ENCODE measurements at places on chromosomes 2 and 18. TPM values are rescaled to one million over a fixed set of nuclear protein-coding genes. Genes with fewer than 3 reads are reported as not detected.

Gene RTP5
- not detected for total RNA-seq

Gene ACTR2
- 161 TPM for total RNA-seq

Gene KIAA2012
- total RNA-seq = not detected

Gene MOGAT1
- not detected for total RNA-seq

Gene GALNT14
- total RNA-seq = 10.4 TPM

Gene CNDP1
- not detected for total RNA-seq

Gene MYOM1
- 0.15 TPM for total RNA-seq

Gene MARCO
- not detected for total RNA-seq

Gene TRPM8
- total RNA-seq = not detected

Gene PSME4
- total RNA-seq = 49.1 TPM

Gene LIMS4
- 102 TPM for total RNA-seq

Gene INSIG2
- 7.5 TPM for total RNA-seq

Gene UGT1A8
- total RNA-seq = not detected

Gene RBBP8
- 5.4 TPM for total RNA-seq

DNA sequence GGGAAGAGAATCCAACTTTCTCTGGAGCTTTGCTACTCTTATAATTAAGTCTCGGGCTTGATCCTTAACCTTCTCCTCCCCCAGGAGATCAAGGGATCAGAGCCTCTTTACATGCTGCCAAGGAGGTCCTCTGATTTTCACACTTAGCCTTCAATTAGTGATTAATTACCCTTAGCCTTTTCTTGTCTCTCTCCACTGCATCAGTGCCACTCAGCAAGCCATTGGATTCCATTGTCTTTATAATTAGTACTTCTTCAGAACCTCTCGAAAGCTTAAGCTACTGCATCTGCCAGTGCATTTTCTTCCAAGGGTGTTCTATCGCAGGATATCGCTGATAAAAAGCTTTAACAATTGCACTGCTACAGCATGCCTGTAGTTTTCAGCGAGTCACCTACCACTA lies 477.0 kb upstream of the MEIS1 start:
- no peak for DNase-seq

GRCh38 chr2:200406379-200406778 lies 99.9 kb downstream of the SPATS2L start:
- DNase-seq = peak; percentile 42

DNA sequence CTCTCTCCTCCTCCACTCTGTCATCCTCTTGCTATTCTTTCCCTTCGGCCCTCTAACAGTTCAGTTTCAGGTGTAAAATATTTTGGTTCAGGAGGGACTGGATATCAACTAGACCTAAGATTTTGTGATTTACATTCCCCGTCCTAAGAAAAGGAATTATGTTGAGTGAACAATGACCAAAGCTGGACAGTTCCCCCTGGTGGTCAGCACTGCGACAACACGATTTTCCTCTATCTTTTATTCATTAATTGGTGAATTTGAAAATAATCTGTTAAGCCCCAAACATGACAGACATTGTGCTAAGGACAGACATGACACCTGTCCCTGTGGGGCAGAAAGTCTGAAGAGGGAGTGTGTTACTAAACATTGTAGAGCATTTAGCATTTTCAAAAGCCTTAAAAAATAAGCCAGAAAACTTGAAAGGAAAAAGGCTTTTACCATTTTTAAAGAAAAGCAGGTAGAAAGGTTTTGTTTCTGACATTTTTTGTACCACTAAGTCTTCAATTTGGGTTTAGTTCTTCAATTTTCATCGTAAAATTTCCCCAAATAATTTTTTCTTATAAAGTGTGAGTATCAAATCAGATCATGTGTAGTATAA lies 28.4 kb upstream of the GTF2A1L start:
- peak; percentile 29 for DNase-seq

DNA sequence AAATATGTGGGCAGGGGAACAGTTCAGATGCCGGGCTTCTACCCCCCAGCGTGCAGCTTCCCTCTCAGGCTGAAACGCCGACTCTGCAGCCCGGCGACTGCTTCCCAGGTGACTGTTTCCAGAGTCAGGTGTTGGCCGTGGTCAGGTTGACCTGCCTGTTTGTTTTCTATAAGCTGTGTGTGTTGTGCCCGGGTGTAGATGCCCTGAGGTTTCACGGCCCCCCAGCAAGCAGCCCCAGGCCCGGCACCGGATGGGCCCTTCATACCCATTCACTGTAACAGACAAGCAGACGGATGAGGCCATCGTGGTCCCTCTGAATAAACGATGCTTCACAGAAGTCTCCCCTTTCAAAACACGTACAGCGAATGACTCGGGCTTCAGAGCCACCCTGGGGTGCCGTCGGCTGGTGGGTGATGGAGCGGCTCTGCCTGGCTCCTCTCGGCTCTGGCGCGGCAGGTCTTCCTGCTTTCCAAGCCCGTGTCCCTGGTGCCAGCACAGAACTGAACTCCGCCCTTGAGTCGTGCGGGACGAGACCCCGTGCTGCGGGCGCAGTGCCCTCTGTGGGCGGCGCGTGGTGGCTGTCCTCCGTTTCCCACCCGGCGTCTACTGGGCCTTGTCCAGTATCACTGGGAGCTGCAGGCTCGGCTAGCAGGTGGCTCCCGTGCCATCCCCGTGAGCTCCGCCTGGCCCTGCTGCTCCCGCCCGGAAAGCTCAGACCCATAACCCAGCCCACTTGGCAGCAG lies 15.0 kb upstream of the KCNG2 start:
- no peak for DNase-seq

- DNase-seq = no peak
Observed at GRCh38 chr2:230050136-230050535, 18.6 kb downstream of the SLC16A14 start.

DNA sequence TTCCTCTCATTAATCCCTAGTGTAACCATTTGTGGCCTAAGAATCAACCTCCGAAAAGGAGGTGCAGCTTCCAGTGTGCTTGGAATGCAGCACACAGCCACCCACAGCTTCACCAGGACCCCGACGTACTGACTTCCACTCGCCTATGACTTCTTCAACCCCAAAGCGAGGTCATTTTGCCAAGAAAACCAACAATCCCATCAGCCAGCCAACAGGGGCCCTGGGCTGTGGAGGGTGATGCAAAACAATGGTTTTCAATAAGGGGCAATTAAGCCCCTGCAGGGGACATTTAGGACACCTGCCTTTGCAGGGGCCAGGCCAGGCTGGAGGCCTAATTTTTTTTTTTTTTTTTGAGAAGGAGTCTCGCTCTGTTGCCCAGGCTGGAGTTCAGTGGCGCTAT lies 158.1 kb upstream of the SKOR2 start:
- no peak for DNase-seq

GRCh38 chr2:105578166-105578565 lies 166.5 kb upstream of the NCK2 start:
- DNase-seq = no peak

- DNase-seq = no peak
Observed at GRCh38 chr2:221850076-221850475, 278.0 kb upstream of the EPHA4 start.

- DNase-seq = peak; percentile 89
Observed at GRCh38 chr18:55509631-55510324, 78.2 kb downstream of the TCF4 start.

GRCh38 chr2:41737888-41738287 lies 309.9 kb upstream of the PKDCC start:
- DNase-seq = no peak

DNA sequence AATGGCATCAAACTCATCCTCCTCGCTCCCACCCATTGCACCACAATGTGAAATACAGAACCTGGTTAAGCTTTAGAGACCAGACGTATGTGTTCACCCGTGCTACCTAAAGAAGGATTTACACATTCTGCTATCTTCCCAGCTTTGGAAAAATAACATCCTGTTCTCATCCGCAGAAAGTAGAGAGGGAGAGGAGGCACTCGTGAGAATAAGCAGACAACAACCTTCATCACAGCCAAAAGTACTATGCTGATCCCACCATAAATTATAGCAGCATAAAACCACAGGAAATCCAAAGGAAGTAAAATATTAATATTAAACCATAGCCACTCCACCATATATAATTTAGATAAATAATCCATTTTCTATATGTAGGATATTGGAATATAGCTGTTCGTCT lies 111.7 kb upstream of the NRP2 start:
- DNase-seq = no peak

DNA sequence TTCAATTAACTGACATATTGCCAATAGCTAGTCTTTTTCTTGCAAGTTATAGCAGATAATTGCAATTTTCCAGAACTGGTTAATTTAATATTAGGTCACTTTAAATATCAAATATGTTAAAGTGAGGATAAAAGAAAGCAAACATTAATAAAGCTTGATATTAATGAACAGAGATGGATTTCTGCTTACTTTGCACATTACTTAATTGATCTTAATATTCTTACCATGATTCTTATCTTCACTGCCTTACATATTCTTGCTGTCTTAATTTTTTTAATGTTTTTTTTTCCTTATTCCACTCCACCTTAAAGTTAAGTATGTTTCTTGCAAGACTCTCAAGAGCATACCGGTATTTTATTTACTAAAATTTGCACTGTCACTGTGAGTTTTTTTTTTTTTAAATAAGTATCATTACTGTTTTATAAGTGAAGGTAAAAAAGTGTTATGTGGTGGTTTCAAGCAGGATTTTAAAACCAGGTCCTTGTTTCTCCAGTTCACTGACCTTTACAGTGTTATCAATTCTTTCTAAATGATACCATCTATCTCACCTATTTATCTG lies 33.9 kb downstream of the PPP3R1 start:
- DNase-seq = no peak

GRCh38 chr2:226641008-226641407 lies 158.6 kb downstream of the IRS1 start:
- no peak for DNase-seq

- DNase-seq = no peak
Observed at GRCh38 chr2:208586516-208586915, 179.9 kb downstream of the PTH2R start.

- no peak for DNase-seq
Observed at GRCh38 chr18:48910972-48911545, 39.7 kb downstream of the SMAD7 start.

DNA sequence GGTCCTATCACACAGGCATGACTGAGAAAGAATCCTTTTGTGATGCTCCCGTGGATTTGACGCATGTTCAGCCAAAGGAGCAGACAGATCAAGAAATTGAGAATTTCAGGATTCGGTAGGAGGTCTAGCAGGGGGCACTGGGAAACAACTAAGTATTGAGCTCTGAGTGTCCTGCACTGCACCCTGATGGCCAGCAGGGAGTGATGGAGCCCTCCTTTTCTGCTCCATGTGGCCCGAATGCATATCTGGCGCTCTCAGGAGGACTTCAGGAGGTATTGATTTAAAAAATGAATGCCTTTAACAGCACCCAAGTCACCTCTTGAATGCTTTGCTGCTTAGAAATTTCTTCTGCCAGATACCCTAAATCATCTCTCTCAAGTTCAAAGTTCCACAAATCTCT lies 58.0 kb downstream of the ZNF519 start:
- DNase-seq = no peak

DNA sequence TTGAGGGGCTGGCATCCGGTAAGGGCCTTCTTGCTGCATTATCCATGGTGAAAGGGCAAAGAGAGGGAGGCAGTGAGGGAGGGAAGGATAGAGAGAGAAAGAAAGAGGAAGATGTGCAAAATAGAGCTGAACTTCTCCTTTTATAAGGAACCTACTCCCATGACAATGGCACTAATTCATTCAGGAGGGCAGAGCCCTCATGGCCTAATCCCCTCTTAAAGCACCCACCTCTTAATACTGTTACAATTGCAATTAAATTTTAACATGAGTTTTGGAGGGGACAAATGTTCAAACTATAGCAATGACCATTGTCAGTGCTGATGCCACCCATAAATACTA lies 60.2 kb downstream of the CXCR4 start:
- DNase-seq = no peak

DNA sequence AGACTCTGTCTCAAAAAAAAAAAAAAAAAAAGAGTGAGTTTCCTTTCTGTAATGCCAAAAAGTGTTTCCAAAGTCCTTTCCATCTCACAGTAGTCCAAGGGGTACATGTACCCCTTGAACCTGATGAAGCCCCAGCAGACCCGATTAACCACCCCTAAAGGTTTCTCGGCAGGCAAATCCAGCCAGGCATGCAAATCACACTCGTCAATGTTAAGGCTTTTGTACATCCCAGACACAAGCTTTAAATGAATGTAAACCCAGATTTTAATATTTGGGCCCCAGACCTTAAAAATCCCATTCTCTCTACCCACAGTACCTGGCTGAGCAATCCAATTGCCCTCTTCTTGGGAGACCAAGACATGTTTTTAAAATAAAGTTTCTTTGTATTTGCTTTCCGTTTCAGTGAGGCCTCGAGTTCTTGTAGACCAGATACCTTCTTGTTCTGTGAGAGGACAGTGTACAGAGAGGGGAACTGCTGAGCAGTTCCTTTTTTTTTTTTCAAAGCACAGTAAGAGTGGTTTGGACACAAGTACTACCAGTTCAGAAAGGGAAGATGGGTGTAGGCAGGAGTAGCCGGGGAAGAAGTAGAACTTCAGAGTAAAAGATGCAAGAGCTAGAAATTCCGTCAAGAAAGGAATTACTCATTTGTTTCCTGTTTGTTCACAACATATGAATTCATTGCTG lies at the start of gene NLRC4:
Gene NLRC4 (minus strand): TSS at position 465 of the 684 bp plus-strand sequence. CDS start 8,111 bp downstream, outside the sequence.
- DNase-seq = no peak

DNA sequence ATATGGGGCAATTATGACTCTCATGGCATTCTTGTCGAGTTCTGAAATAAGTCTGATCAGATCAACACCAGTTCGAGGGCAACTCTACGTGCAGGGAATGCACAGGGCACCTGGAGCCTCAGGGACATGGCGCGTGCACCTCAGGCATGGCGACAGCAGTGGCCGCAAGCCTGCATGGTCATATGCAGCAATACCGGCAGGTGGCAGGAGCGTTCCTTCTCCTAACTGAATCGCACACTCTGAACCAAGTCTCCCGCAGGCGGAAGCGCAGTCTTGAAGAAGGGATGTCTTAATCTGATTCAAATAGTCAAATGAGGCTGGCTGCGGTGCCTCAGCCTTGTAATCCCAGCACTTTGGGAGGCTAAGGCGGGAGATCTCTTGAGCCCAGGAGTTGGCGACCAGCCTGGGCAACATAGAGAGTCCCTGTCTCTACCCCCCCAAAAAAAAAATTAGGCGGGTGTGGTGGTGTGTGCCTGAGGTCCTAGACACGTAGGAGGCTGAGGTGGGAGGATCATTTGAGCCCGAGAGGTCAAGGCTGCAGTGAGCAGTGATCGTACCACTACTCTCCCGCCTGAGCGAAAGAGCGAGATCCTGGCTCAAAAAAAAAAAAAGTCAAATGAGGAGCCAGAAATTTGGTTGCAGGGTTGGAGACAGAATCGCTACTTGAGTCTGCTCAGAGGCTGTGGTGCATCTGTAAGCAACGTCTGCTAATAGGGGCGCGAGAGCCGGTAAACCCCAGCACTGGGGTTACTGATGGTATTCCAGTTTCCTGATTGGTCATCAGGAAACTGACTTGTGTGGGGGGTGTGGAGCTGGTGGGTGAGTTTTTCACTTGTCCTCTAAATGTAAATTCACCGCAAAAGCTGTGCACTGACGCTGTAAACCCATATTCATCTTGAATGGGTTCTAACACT lies 28.8 kb downstream of the FHL2 start:
- DNase-seq = no peak

- no peak for DNase-seq
Observed at GRCh38 chr18:79533146-79533545, 137.4 kb downstream of the NFATC1 start.

GRCh38 chr18:73719611-73720010 lies 428.0 kb downstream of the FBXO15 start:
- DNase-seq = no peak

GRCh38 chr2:207258263-207258991 lies 92.7 kb upstream of the KLF7 start:
- no peak for DNase-seq
